H4 (cell line): ENCODE measurements at places on chromosomes 2 and 18.

- no peak for DNase-seq
Measured at GRCh38 chr18:36446059-36446458, 148.5 kb downstream of the FHOD3 start.

- peak; percentile 89 for DNase-seq
Measured at GRCh38 chr18:56831988-56832387, 180.8 kb downstream of the WDR7 start.

DNA sequence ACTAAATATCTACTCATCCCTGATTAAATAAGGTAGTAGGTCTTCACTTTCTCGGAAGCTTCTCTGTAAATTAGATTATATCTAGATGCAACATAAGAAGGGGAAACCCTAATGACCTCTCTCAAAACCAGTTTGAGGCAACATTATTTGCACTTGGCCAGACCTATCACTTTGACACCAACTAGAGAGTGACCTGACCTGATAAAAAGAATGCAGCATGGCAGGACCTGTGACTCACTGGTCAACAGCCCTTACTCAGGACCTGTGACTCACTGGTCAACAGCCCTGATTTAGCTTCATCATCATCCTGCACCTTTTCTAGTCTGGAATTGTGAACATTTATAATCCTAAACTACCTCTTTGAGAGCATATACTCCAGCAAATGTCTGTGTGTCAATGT, 1957.7 kb upstream of the CELF4 start:
- DNase-seq: no peak

DNA sequence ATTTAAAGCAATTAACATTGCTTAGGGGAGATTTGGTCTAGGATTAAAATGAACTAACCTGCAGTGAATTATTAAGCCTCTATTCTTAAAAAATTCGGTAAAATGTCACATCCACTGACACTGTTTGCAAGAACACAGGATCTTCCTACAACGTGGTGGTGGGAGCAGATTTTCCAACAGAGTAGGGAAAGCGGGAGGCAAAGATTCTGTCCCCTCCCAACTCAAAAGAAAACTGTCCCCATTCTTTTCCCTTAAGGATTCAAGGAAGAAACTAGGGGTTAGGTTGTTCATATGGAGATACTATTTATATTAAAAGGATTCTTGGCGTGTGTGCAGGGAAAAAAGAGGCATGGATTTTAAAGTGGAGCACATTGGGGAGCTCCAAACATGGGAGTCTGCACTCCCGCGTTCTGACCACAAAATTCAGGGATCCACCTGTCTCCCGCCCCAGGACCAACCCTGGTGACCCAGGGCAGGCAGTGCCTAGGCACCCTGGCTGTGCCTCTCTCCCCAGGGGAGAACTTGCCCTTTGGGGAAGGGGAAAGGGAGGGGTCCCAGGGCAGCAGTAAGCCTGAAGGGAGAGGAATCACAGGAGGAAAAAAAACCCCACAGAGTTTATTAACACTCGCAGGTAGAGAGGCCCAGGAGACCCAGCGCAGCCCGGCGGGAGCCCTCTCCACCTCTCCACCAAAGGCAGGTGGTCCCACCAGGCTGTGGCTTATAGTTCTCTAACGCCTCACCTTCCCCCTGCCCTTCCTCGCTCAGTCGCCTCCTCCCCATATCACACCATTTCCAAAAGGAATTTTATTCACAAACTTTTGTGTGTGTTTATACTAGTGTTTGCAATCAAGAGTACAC, 2.3 kb downstream of the PTGR3 start:
- DNase-seq: no peak

- no peak for DNase-seq
Measured at GRCh38 chr2:19607931-19608771, 249.7 kb upstream of the OSR1 start.

DNA sequence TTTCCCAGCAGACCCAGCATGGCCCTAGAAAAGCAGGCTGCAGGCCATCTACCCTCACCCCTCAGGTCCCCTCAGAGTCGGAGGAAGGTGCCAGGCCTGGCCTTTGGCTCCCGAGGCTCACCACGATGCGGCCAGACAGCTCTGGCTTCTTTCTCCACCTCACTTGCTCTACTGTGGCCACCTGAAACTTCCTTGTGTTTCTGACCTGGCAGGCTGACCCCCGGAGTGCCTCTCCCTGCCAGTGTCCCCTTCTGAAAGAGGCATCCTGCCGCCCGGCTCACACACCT, 375.0 kb upstream of the HS6ST1 start:
- DNase-seq: no peak

- DNase-seq: no peak
Measured at GRCh38 chr2:120702061-120702460, 33.6 kb upstream of the GLI2 start.

DNA sequence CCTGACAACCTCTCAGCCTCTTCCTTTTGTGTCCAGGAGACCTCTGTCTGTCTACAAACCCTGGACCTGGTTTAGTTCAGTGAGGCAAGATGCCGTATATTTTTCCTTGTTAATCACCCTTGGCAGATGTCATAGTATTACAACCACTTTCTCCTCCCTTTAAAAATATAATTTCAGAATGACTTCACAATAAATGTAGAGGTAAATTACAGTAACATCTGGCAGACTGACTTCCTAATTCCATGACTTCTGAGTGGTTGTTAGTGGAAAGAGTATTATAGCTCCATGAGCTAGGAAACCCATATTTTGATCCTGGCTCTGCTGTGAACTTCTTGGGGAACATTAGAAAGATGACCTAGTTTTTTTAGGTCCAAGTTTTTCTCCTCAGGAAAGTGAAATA, 39.5 kb downstream of the SPATS2L start:
- DNase-seq: no peak

- no peak for DNase-seq
Measured at GRCh38 chr2:198063242-198063641, 258.8 kb downstream of the PLCL1 start.

- DNase-seq: no peak
Measured at GRCh38 chr2:178949584-178949983, 100.4 kb downstream of the CCDC141 start.

GRCh38 chr2:141529659-141530058, 601.2 kb downstream of the LRP1B start:
- DNase-seq: peak; percentile 4

GRCh38 chr2:113709022-113709421, 47.4 kb downstream of the SLC35F5 start:
- DNase-seq: no peak

- no peak for DNase-seq
Measured at GRCh38 chr2:73564986-73565385, 77.2 kb downstream of the NAT8 start.

- peak; percentile 66 for DNase-seq
Measured at GRCh38 chr2:128309280-128310093, 9.2 kb downstream of the HS6ST1 start.

GRCh38 chr2:225788571-225789094, 389.1 kb downstream of the NYAP2 start:
- DNase-seq: no peak

DNA sequence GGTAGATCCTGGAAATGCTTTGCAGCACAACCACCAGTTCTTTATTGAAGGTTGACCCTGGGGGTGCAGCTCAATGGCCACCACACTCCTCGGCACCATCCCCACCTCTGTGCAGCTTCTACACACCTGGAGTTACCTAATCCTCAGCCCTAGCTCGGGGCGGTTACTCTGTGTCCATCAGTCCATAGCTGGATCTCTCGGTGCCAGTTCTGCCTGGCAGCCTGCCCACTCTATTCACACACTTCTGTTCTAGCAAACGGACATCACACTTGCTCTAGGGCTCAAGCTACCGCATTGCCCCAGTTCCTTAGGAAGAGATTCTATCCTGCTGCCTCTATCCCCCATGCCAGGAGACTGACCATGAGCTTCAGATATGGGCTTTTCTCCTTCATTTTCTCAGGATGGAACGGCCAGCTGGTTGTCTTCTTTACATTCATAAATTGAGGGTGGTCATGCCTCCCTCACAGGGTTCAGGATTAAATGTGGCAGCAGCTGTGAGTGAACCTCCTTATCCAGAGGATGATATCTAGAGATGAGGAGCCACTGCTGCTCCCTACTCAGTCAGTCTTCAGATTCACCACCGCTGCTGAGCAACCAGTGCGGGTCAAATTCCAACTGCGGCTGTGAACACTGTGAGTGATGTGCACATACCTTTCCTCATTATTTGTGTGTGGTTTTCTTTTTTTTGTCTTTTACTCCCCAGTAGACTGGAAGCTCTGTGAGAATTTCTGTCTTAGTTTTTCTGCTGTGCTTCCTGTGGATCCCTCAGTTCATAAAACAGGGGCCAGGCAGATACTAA, 66.9 kb upstream of the TRIB2 start:
- DNase-seq: no peak

DNA sequence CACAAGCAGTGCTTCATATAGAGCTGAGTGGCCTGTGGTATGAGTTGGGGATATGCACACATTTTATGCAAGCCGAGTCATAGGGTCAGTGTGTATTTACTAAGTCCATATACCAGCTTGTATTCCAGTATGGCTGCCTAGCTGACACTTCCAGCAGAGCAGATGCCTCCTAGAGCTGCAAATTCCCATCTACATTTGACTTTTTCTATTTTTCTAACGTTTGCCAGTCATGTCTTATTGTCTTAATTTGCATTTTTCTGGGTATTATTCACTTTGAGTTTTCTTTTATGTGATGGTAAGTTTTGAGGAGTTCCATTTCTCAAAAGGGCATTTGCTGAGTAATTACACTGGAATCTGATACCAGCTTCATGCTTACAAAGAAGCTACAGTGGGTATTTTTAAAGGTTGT, 334.5 kb upstream of the CDH2 start:
- no peak for DNase-seq

- DNase-seq: no peak
Measured at GRCh38 chr18:78074400-78075020, 824.9 kb downstream of the GALR1 start.

DNA sequence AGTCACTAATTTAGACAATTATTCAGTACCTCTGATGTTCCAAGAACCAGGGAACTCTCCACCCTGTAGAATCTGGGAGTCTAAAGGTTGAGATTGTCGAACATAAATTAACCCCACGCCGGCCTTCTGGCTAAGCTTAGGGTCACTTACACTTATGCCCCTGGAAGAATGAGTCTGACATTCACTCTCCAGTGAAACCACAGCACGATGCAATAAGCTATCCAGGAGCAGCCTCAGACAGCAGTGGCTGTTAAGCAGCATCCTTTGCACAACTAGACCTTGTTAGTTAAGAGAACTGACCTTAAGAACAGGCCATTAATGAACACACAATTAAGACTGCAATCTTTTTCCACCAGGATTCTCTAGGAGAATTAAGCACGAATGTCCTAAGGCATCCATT, 25.0 kb downstream of the SH3YL1 start:
- DNase-seq: no peak

DNA sequence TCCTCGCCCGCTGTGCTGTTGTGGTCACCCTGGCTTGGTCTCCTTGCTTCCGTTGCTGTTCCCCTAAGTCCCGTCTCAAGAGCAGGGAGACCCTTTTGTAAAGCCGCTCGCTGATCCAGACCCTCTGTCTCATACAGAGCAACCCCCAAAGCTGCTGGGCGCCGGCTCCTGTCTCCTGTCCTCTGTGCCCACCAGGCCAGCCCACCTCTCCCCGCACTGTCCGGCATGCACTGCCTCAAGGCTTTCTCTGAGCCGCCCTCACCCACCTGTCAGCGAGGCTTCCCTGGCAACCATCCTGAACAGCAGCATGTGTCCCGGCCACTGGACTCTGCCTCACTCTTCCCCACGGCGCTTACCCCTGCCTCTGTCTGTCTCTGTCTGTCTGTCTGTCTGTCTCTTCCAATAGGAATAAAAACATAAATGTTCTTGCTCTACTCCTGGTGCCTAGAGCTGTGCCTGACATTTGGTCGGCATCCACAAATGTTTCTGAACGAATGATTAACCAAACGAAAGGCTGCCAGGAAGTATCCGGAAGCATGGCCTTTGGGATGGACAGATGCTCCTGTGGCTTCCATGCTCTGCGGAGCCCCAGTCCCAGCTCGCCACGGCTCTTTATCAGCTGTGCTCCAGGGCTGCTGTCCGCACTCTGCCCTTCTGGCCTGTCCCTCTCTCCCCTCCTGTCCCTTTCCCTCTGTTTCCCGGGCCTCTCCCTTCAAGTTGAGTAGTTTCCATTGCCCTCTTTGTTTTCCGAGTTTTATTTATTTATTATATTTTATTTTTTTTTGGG, 7.8 kb downstream of the COLEC11 start:
- DNase-seq: no peak

- DNase-seq: peak; percentile 55
Measured at GRCh38 chr2:181036848-181037603, 56.6 kb downstream of the UBE2E3 start.

GRCh38 chr2:38386377-38386776, 9.3 kb upstream of the ATL2 start:
- peak; percentile 21 for DNase-seq

GRCh38 chr18:76756531-76757253, 65.7 kb upstream of the ZNF236 start:
- no peak for DNase-seq

DNA sequence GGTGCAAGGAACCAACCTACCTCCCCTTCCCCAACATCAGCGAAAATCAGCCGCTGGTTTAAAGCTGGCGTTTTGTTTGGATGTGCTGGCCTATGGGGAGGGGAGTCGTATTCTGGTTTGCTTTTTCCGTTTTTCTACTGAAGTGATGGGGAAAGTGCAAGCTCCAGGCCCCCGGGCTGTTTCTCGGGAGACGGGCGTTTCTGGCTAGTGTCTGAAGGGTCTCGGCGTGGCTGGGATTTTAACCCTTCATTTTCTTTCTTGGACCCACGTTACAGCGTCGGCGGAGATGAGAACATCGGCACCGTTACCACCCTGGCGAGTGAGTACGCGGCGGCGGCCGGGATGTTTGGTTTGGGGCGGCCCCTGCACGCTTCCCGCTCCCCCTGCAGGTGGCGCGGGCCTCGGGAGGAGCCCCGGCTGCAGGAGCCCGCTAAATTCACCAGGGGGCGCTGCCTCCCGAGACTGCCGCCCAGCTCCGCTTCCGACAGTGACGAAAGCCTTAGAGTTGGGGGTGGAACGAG, 70.7 kb downstream of the PLB1 start:
- peak; percentile 38 for DNase-seq

DNA sequence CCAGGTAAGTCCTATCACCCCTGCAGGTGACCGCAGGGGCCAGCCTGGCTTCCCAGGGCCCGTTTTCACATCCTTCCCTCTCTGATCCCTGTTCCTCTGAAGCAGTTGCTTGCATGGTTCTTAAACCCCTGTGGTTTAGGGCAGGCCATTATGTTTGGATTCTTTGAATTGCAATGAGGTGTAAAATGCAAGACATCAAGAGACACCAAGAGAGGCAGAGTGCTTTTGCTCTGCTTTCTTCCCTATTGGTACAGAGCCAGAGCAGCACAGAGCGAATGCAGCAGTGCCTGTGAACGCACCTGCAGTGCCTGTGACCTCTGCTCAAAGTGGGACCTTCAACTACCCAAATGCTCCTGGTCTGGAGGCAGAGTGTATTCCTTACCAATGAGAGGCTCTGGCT, 7.6 kb downstream of the RFX8 start:
- DNase-seq: no peak

GRCh38 chr2:48319863-48320262, 210.1 kb upstream of the STON1 start:
- DNase-seq: no peak

- no peak for DNase-seq
Measured at GRCh38 chr18:13147130-13147529, 71.4 kb upstream of the LDLRAD4 start.
